ENCODE measurements at places on chromosomes 13 and 19.

DNA sequence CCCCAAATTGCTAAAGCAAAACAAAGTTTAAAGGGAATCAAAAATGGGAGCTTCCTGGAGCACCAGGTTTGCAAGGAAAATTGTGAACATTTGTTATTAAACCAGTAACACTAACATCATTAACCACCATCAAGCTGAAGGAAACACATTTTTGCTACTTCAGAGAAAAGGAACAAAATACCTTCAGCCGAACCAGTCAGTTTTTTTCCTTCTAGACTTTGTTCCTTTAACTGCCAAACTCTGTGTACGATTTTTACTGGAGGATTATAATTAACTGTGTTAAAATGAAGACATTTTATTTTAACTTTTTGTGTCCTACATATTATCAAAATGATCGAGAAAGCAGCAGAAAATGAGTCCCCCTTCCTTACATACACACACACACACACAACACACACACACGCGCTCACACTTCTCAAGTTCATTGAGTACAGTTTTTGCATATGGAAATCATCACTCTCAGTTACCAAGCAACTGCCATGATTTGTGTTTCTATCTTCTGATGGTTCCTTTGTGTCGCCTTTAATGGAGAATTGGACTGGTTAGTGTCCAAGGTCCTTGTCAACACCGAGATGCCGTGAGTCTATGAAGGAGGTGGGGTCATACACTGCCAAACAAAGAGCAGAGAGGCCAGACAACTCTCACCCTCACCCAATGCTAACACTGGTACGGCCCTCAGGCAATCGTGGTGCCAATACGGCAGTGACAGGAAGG lies 9.8 kb upstream of the SERP2 start:
- DNase-seq = no peak

GRCh38 chr19:33459222-33460090 lies 62.1 kb downstream of the PEPD start:
- no peak for DNase-seq

- no peak for DNase-seq
These were observed 114.5 kb downstream of the POSTN start for GRCh38 chr13:37484056-37484455.

DNA sequence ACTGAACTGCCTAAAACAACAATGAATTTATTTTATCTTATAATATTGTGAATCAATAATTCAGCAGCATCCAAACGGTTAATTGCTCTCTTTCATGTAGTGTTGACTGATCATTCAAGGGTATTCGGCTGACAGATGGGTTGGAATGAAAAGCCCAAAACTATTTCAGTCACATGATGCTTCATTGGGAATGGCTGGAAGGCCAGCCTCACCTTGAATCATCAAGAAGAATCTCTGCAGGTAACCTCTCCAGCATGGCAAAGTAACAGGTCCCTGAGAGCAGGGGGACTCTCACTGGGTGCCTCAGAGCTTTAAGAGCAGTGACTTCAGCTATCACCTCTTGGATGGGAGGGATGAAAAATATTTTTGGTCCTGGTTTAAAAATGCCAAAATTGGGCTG lies 1395.7 kb downstream of the OLFM4 start:
- DNase-seq = no peak

GRCh38 chr19:2750808-2751437 lies 11.1 kb upstream of the SLC39A3 start:
- no peak for DNase-seq

DNA sequence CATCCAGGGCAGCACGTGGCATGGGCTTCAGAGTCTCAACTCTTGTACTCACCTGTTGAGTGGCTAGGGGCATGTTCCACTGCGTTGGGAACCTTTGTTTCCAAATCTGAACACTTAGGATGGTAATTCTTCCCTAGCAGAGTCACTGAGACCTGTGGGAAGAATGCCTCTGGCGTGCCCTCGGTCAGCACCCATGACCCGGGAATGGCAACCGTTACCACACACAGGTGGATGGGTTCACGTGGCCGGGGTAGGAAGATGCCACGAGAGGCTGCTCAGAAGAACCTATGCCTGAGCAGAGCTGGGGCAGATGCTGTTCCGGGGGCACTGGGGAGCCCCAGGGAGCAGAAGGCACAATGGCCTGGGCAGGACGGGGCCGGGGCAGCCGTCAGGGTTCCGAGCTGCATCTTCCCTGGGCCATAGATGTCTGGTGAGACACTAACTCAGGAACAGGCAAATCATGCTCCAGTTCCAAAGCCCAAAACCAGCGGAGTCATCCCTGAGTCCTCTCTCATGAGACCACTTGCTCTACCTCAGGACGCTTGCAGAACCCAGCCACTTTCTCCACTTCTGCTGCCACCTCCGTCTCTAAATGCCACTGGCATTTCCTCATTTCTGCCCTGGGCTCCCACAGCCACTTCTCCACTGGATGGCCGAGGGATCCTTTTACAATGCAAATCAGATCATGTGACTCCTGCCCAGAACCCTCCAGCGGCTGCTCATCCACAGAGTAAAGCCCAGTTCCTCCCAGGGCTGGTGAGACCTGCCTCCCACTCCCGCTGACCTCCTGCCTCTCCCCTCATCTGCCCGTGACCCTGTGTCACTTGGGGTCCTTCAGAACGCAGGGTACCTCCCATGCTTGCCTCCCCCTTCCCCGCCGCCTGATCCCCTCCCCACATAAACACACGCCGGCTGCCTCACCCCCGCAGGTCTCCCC lies 36.7 kb downstream of the FAM124A start:
- peak; percentile 20 for DNase-seq

- DNase-seq = no peak
These were observed 121.5 kb upstream of the RNF113B start for GRCh38 chr13:98298599-98298998.

GRCh38 chr19:56348289-56348877 lies 33.7 kb upstream of the ZSCAN5A start:
- DNase-seq = peak; percentile 54

- no peak for DNase-seq
These were observed 16.5 kb downstream of the LRCH1 start for GRCh38 chr13:46569456-46569855.

- no peak for DNase-seq
These were observed 8.6 kb downstream of the TUBGCP3 start for GRCh38 chr13:112579310-112579843.

DNA sequence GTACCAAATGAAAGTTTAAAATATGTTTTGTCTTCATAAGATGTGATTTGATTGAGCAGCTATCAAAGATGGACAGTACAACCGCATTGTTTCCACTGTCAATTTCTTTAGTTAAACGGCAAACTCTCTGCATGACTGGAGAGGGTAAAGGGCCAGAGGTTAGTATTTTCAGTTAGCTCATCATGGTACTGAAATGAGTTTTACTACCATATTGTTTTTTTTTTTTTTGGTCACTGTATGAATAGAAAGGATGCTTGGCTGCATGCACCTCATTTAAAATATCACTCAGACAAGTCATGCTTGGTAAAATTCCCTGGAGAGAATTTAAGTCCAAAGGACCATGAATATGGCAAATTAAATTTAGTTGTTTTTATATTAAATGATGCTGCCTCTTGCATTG lies 942.1 kb upstream of the SPRY2 start:
- DNase-seq = no peak

GRCh38 chr19:918152-918437 lies 962 bp downstream of the KISS1R start:
- DNase-seq = no peak

DNA sequence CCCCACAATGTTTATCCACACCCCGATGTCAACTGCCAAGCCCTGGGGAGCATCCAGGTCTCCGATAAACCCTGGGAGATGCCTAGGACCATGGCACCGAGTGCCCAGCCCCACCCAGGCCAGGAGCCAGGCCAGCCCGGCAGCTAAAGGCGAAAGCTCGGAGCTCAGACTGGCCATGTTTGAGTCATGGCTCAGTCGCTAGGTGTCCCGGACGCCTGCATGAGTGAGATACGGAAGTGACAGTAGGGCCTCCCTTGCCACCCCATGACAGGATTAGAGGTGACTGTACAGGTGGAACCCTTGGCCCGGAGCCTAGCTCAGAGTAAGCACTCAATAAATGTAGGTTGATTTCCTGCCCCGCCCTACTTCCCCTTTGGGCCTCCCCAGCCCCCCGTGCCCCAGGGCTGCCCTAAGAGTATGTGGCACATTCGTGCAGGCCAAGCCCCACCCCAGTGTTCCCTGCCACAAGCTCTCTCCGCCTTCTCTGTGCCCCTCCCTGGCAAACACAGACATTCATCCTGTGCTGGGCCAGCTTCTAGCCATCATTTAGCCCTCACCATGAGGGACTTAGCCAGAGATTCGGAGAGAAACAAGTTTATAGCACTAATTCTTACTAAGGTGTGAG lies 5.8 kb upstream of the TPM4 start:
- peak; percentile 24 for DNase-seq

DNA sequence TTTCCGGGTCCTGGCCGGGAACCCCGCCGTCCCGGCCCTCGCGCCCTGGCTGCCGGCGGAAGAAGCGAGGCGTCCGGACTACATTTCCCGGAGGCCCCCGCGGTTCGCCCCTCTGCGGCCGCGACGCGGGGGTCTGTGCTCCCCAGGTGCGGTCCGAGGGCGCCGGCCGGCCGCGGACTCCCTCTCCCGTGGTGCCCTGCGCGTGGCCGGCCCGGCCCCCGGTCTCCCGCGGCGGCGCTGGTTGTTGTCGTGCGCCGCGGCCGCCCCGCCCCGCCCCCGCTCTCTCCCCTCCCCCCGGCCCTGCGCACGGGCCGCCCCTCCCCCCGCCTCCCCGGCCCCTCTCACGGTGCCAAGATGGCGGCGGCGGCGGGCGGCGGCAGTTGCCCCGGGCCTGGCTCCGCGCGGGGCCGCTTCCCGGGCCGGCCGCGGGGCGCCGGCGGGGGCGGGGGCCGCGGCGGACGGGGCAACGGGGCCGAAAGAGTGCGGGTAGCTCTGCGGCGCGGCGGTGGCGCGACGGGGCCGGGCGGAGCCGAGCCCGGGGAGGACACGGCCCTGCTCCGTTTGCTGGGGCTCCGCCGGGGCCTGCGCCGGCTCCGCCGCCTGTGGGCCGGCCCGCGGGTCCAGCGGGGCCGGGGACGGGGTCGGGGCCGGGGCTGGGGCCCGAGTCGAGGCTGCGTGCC lies at the start of gene KMT2B:
Gene KMT2B (plus strand): TSS at position 339 of the 680 bp plus-strand sequence. CDS start 16 bp downstream, at position 355.
- peak; percentile 99 for DNase-seq

- DNase-seq = peak; percentile 99
These were observed 39.2 kb upstream of the CYP2A7 start for GRCh38 chr19:40921005-40921897.

DNA sequence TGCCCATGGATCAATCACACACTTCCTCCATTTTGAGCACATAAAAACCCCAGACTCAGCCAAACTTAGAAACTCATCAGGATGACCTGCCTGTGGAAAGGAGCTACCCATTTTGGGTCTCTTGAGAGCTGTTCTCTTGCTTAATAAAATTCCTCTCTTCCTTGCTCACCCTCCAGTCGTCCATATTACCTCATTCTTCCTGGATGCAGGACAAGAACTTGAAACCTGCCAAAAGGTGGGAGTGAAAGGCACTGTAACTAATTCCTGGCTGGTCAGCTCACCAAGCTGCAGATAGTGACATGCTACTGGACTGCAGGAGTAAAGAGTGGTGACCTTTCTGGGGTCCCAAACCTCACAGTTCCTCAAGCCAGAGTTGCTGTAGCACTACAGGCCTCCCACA lies 20.2 kb downstream of the LIG4 start:
- DNase-seq = peak; percentile 1

- DNase-seq = peak; percentile 32
These were observed at the start of gene APOE for GRCh38 chr19:44905437-44906160. APOE (plus strand) TSS chr19:44905796; CDS start chr19:44906625, 829 bp downstream.

DNA sequence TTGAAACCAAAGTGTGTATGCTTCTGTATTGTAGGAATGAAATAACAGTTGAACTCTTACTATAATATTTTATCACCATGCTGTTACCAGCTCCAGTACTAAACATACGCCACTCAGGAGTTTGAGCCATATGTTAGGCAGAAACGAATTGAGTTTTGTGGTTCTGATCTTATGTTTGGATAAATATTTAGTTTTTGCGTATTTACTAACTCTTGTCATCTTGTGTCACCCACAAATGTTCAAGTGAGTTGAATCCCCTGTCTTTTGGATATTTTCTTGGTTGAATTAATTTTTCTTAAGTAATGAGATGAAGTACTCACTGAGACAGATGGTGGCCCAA lies 1.5 kb downstream of the FNDC3A start:
- peak; percentile 36 for DNase-seq

Measured in DMS53 (cell line).